Stimulated activated CD8-positive, alpha-beta memory T cell treated with anti-CD3 and anti-CD28 coated beads, Interleukin-15, amount 100 ng/mL, for 1 hour (primary cell): ENCODE measurements at places on chromosomes 1 and 21.

GRCh38 chr1:207300970-207301369 is 20.5 kb upstream of the CD55 start:
- DNase-seq: no peak

DNA sequence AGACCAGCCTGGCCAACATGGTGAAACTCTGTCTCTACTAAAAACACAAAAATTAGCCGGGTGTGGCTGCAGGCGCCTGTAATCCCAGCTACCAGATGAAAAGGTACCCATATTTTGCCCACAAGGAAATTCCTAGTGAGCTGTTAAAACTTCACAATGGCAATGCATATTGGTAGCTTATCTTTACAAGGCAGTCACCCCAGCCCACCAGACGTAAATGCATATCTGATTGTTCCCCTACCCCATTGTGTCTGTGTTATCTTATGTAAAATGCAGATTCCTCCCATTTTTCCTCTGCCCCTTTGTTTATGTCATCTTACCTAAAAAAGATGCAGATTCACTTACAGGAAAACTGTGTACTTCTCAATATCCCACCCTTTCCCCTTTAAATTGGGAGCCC is 103.1 kb upstream of the SLC2A1 start:
- DNase-seq: no peak

DNA sequence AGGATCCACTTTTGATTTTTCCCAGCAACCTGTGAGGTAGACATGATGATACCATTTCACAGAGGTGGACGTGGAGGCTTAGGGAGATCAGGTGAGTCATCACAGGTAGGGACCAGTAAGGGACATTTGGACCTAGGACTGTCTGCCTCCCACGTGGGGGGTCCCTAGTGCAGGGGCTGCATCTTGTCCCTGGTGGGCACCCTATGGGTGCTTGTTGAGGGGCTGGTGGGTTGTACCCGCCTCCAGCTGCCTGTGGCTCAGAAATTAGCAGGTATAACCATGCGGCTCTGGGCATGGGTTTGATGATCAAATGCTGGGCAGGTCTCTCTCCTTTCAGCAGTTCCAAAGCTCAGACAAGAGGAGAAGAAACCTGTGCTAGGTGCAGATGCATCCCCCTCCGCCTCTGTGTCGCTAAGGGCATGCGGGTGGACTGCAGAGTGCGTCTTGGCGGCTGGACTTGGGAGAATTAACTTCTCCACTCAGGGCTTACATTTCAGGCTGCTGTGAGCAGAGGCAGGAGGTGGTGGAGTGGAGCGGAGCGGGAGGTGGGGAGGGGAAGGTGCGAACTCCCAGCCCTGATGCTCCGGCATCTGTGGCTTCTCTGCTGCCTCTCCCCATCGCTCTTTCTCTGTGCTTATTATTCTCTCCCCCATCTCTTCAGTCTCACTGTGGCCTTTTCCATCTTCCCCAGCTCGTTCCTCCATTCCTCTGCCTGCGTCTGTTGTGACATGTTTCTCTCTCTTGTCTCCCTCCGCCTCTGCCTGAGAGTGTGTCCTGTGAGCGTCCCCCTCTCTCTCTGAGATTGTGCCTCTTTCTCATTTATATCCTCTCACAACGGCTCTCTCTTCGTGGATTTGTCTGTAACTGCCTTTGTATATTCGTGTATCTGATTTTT is 146.8 kb downstream of the PTPRU start:
- DNase-seq: no peak

DNA sequence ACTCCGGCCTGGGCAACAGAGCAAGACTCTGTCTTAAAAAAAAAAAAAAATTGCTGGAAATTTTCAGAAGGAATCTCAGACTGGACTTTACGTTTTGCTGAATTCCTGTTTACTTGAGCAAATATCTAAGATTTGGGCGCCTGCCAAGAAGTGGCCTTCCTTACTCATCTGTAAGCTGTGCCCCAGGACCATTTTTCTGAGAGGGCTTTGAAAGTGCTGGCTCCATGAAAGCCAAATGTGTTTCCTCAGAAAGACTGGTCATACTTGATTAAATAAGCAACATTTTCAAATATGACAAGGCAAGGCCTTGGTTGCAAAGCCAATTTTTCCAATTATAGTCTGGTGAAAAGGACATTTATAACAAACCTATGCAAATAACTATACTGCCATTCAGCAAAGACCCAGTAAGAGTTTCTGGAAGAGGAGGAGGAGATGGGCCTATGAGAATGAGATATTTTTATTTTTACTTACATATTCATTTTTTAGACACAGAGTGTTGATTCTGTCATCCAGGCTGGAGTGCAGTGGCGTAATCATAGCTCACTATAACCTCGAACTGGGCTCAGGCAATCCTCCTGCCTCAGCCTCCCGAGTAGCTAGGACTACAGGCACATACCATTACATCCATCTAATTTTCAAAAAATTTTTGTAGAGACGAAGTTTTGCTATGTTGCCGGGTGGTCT is 56.3 kb upstream of the HTR1D start:
- DNase-seq: no peak

DNA sequence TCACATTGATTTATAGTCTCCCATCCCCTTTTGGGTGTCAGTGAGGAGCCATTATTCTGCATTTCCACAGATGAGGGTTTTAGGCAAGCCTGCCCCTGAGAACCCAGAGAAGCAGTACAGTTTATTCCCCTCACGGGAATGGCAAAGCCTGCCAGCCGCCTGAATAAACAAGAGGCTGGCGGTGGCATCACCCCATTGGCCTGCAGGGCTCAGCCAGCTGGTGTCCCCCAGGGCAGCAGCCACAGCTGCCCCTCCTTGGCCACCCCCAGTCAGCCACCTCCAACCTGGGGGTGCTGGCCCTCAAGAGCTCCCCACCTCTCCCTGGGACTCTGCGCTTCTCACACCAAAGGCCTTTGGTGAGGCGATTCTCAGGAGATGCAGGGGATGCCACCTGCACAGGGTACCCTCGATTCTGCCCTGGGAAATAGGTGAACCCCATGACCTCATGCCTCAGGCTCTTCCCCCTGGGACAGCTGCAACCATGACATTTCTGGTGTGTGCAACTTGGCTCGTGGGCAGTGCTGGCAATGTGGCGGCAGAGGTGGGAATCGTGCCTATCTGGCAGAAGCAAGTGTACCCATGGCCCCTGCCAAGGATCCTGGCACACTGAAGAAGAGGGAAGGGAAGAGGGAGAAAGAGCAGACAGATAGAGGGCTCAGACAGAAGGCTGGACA is 14.0 kb downstream of the OLFML2B start:
- DNase-seq: no peak

DNA sequence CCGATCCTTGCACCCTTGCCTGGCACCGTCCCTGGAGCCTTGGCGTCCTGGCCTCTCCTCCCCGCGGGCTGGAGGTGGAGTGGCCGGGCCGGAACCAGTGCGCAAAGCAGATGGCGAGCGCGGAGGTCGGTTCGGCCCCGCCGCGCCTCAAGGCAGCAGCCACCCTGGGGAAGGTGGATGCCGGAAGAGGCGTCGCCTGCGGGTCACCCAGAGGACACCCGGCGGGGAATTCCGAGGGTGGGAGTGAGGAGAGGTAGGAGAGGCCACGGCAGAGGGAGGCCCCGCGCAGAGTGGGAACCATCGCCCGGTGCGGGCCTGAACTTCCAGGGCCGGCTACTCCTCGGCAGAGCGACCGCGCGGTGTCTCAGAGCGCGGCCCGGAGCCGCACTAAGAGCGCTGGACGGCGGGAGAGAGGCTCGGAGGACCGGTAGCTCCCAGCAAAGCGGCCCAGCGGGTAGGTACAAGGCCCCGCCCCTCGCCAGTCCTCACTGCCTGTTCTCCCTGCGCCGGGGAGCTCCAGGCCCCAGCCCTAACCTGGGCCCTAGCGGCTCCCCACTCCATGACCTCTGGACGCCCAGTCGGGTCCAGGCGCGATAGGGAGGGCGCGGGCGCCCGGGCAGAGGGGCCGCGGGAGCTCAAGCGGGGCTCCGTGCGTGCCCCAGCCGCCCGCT is at the start of gene RNF207:
Gene RNF207 (plus strand): TSS at position 271 of the 671 bp plus-strand sequence. CDS start 417 bp downstream, outside the sequence.
- no peak for DNase-seq

DNA sequence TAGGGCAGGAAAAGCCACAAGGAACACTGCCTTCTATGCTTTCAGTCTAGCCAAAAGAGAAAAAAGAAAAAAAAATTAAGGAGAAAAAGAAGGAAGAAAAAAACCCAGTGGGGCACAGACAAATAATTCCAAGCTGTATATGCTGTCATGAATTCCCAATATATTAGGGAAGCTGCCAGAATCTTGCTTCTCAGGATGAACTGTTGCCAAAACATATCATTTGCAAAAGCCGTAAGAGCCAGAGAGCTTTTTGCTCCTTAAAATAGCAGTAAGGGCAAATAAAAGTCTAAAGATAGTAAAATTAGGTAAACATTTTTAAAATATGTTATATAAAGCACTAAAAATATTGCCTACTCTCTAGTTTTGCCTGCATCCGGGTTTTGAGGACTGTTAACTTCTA is 52.1 kb downstream of the PGM1 start:
- no peak for DNase-seq

DNA sequence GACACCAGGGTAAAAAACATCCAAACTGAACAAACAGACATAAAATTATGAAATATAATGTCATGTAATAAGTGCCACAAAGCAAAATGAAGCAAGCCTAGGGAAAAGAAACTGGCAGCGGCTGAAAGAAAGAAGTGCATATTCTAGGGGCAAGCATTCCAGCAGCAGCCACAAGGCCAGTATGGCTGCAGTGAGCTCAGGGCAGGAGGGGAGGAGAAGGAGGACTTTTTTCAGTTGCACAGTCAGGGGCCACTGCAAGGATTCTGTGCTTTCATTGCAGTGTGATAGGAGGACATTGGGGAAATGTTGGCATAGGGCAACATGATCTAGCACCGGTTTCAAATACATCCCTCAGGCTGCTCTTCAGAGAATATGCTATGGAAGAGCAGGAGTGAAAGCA is 263.8 kb downstream of the NEGR1 start:
- DNase-seq: no peak

- no peak for DNase-seq
Observed at GRCh38 chr1:235068158-235069121, 60.2 kb downstream of the TOMM20 start.

GRCh38 chr1:59013928-59014279 is 230.1 kb upstream of the JUN start:
- DNase-seq: no peak

GRCh38 chr1:230735447-230735846 is 11.7 kb upstream of the CAPN9 start:
- no peak for DNase-seq

GRCh38 chr1:243723050-243723449 is 127.0 kb downstream of the AKT3 start:
- DNase-seq: no peak

- no peak for DNase-seq
Observed at GRCh38 chr1:6898974-6899539, 113.8 kb downstream of the CAMTA1 start.

GRCh38 chr21:42544544-42544943 is 30.9 kb downstream of the SLC37A1 start:
- no peak for DNase-seq

DNA sequence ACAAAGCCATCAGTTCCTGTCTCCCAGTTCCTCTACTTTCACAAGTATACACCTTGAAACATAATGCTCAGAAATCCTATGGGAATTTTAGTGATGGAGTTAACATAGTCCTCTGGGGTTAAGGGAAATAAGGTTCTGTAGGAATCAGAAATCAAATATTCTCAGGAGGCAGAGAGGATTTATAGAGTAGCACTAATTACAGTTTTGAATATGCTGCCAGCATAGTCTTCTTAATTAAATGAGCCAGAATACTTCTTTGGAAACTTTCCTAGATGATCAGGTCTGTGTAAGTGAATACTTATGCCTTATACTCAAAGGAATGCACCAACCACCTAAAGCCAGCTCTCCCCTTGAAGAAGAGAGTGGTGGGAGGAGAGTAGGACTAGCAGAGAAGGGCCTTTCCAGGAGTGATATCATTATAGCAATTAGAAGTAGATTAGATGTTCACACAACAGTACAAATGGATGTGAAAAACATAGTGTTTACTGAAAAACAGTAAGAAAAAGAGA is 31.4 kb upstream of the DIRAS3 start:
- no peak for DNase-seq

GRCh38 chr1:163924041-163924440 is 602.3 kb downstream of the NUF2 start:
- DNase-seq: no peak

DNA sequence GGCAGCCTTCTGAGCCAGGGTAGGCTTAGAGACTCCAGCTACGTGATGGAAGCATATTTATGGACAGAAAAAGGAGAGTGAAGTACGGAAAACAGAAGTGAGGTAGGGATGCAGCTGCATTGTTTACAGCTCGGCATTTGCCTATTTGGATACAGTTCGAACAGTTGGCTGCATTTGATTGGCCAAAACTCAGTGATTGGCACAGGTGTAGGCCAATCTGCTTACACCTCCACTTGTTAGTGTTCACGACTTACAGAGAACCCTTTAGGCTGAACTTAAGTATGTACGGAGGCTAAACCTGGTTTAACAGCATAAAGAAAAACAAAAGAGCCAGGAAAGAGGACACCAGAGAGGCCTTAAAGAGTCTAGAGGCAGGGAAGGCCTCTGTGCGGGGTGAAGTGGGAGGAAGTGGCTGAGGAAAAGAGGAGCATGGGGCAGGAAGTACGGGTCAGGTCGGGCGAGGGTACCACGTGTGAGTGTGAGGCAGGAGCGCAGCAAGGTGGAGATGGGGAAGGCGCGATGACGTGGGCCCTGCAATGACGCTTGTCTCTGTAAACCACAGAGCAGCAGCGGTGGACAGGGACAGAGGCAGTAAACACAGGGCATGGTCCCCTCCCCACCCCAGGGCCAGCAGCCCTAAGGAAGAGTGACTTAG is 32.0 kb downstream of the RSPH1 start:
- DNase-seq: peak; percentile 27

DNA sequence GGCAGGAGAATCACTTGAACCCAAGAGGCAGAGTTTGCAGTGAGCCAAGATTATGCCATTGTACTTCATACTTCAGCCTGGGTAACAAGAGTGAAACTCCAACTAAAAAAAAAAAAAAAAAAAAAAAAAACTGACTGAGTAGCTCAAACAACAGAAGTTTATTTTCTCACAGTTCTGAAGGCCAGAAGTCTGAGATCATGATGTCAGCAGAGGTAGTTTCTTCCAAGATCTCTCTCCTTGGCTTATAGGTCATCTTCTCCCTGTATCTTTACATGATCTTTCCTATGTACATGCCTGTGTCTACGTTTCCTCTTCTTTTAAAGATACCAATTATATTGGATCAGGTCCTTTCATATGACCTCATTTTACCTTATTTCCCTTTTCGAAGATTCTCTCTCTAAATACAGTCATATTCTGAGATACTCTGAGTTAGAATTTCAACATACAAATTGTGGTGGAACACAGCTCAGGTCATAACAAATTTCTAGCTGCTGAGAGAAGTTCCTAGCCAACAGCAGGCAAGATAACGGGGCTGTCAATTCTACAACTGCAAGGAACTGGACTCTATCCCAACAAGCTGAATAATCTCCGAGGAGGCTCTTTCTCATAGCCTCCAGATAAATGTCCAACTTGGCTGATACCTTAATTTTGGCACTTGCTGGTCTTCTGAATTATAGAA is 187.7 kb upstream of the ADAMTS5 start:
- DNase-seq: no peak
